ENCODE measurements at places on chromosomes 1 and 21.

- H3K27me3 ChIP-seq, result no peaks in the 10 kb centered on the region
- no peak overlapping the region for H3K4me3 ChIP-seq
- H3K4me1 ChIP-seq, result no peaks in the 10 kb centered on the region
- no peak for DNase-seq
Observed at GRCh38 chr1:72837781-72838180, 555.4 kb upstream of the NEGR1 start.

GRCh38 chr1:177755851-177756560 is 213.9 kb downstream of the SEC16B start:
- no peak overlapping the region for H3K4me3 ChIP-seq
- no peaks in the 10 kb centered on the region for H3K36me3 ChIP-seq
- H3K4me1 ChIP-seq, result no peaks in the 10 kb centered on the region
- H3K27me3 ChIP-seq, result no peaks in the 10 kb centered on the region

- no peak overlapping the region for H3K4me3 ChIP-seq
- no peak for DNase-seq
Observed at GRCh38 chr1:12457771-12458170, 160.2 kb downstream of the DHRS3 start.

- no peaks in the 10 kb centered on the region for H3K27me3 ChIP-seq
- no peak overlapping the region for H3K4me3 ChIP-seq
- H3K27ac ChIP-seq, result no peak overlapping the region
- no peak for DNase-seq
- no peaks in the 10 kb centered on the region for H3K36me3 ChIP-seq
Observed at GRCh38 chr1:34668063-34668462, 86.8 kb upstream of the GJB5 start.

GRCh38 chr21:46664316-46664995 is 29.0 kb downstream of the PRMT2 start:
- peaks cover 43% of the 10 kb centered on the region for H3K36me3 ChIP-seq
- DNase-seq, result no peak
- H3K4me3 ChIP-seq, result no peak overlapping the region
- H3K27me3 ChIP-seq, result peaks cover 21% of the 10 kb centered on the region
- peaks cover 7% of the 10 kb centered on the region for H3K4me1 ChIP-seq

DNA sequence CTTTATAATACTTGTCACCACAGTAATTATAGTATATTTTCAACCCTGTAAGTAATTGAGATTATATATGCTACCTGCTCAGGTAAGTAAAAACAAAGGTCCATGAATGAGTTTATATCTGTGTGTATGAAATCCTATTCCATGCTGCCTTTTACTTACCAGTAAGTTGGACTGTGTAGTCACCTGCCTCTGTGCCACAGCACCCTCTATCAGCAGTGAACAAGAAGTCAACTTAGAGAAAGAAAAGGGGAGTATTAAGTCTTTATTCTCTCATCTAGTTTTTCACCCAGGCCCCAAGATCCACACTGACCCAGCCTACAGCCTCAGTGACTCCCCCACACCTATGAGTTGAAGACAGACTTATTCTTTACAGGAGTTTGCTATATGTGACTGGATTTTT is 36.9 kb upstream of the IFI16 start:
- no peaks in the 10 kb centered on the region for H3K4me1 ChIP-seq
- H3K36me3 ChIP-seq, result no peaks in the 10 kb centered on the region
- no peak overlapping the region for H3K27ac ChIP-seq
- no peak overlapping the region for H3K4me3 ChIP-seq
- DNase-seq, result no peak

DNA sequence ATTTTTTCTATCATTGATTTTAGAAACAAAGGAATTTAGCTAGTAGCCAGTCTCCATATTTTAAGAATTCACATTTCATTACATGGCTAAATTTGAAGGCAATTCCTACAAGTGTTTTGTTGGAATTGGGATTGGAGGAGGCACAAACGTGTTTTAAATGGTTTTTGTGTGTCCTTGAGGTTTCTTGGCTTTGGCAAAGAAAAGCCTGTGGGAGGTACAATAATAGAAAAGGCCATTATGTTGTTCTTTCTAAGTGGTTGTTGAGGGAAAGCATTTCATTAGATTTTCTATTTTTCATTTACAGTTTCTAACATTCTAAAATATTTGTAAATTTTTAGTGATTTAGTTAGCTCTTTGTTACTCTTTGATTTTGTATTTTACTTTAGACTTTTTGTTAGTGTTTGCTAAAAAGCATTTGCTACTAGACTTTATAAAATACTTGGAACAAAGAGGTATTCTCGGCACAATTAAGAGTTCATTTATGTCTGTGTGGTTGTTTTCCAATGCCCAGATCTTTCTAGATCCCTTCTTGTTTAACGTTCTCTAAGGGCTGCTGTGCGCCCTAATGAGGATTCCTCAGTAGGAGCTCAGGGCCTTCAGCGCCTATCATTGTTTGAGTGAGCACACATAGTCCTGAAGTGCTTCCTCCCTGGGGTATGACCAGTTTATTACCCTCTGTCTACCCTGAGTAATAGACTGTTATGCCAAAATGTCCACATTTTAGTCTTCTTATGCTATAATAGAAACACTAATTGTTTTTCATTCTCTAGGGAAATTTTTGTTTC is 70.0 kb upstream of the KIAA1614 start:
- no peaks in the 10 kb centered on the region for H3K36me3 ChIP-seq
- no peak overlapping the region for H3K4me3 ChIP-seq
- no peaks in the 10 kb centered on the region for H3K27me3 ChIP-seq
- no peak overlapping the region for H3K27ac ChIP-seq
- no peak for DNase-seq

DNA sequence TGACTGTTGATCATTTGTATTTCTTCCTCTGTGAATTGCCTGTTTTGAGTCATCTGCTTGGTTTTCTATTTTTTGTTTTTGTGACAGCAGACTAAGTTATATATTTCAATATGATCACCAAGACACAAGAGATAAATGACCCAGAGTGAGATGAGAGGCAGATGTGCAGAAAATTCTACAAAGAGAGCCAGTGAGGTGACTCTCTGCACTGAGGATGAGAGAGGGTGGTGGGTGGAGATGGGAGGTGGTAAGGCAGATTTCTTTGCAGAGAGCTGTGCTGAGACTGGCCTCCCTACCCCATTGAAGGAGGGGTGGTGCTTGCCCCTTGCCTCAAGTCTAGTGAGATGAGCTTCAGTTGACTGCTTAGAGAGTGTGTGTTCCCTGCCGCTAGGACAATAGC is 17.6 kb upstream of the FCAMR start:
- no peak for DNase-seq
- H3K36me3 ChIP-seq, result no peaks in the 10 kb centered on the region
- no peaks in the 10 kb centered on the region for H3K4me1 ChIP-seq
- no peaks in the 10 kb centered on the region for H3K27me3 ChIP-seq
- no peak overlapping the region for H3K27ac ChIP-seq

GRCh38 chr1:48082271-48082962 is 85.2 kb upstream of the TRABD2B start:
- H3K4me3 ChIP-seq, result no peak overlapping the region
- H3K36me3 ChIP-seq, result no peaks in the 10 kb centered on the region
- no peak for DNase-seq
- H3K27me3 ChIP-seq, result no peaks in the 10 kb centered on the region
- H3K27ac ChIP-seq, result no peak overlapping the region

- no peaks in the 10 kb centered on the region for H3K27me3 ChIP-seq
- no peak overlapping the region for H3K4me3 ChIP-seq
Observed at GRCh38 chr1:150683914-150684313, 13.0 kb downstream of the GOLPH3L start.

DNA sequence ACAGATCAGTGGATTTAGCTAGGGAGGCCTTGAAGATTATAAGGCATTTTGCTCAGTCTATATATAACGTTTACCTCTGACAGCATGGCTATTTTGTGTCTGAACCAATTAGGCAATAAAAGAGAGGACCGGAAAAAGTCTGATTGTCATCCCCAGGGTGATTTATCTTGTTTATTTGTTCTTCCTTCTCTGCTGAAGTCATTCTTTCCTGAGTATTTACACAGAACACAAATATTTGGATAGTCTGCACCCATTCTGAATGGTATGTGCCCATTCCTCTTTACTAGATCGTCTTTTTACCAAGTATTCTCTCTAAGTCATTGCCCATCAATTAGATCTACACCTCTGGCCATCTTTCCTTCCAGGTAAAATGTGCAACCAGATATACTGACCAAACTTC is 1602.9 kb downstream of the KCNT2 start:
- H3K4me1 ChIP-seq, result no peaks in the 10 kb centered on the region
- H3K27ac ChIP-seq, result no peak overlapping the region
- no peak for DNase-seq
- no peaks in the 10 kb centered on the region for H3K36me3 ChIP-seq

Data from esophagus squamous epithelium (tissue), 5 donors.